ENCODE measurements at places on chromosomes 7 and 10.

GRCh38 chr7:129089521-129090212, 34.8 kb upstream of the TNPO3 start:
- DNase-seq = no peak

GRCh38 chr10:97067716-97068391, 117.9 kb downstream of the SLIT1 start:
- DNase-seq = no peak

DNA sequence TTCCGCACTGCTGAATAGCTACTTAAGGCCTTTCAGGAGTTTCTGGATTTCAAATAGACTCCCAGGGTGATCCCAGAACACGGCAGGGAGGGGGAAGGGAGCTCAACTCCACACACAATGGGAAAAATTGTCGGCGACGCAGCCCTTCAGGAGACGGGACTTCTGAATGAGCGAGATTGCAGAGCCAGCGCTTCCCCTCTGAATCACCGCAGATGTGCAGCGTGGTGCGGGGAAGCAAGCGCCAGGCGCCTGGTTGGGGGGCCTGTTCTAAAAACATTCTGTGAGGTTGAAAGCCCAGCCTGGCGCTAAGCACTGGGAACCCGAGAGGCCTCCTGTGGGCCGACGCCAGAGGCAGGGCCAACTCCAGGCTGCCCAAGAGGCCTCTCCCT, 163.3 kb downstream of the MAD1L1 start:
- no peak for DNase-seq

DNA sequence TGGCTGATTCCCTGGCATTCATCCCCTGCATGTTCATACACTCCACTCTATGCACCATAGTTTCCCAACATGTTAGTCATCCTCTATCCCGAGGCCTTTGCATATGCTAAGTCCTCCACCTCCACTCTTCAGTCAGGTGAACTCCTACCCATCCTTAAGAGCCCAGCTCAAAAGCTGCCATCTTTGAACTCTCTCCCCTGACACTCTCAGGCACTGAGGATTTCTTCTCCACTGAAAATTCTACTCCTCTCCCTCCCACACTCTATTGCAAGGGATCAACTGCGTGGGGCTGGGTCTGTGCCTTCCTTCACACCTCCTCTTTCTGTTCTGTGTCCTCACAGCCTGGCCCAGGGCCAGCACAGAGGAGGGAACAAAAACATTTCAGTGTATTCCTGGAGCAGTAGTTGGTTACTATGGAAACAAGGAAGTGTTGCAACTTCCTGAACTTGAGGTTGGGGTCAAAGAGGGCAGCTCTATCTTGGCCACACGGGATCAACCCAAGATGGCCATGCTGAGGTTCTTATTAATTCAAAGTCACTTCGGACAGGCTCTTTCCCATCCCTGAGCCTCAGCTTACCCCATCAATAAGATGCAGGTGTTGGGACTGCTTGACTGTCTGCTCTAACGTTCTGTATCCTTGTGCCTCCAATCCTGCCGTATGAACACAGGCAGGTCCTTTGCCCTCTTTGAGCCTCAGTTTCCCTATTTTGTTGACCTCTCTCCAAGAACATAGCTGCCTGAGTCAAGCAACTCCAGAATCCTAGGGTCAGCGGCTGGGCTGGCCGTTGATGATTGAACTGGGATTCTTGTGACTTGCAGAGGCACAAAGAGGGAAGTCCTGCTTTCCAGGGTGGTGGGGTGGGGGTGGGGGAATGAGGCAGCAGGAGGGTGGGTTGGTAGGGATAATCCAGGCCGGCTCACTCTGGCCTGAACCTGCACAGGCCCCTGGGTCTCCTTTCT, 15.5 kb downstream of the ZMIZ1 start:
- peak; percentile 98 for DNase-seq

DNA sequence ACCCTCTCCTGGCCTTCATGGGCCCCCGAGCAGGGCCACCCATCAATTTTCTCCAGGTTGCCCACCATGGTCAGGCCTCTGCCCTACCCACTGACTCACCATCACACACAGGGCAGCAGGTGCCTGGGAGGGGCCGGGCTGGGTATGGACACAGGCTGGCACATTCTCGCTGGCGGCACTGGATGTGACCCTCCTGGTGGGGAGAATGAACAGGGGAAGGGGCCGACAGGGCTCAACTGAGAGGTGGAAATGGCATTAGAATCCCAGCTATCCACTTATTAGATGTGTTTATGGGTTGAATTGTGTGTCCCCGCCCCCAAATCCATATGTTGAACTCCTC, 16.4 kb downstream of the KCP start:
- no peak for DNase-seq

- DNase-seq = no peak
Measured at GRCh38 chr7:33804140-33804660, 101.1 kb upstream of the BMPER start.

GRCh38 chr10:17081431-17081830, 48.2 kb downstream of the CUBN start:
- no peak for DNase-seq

DNA sequence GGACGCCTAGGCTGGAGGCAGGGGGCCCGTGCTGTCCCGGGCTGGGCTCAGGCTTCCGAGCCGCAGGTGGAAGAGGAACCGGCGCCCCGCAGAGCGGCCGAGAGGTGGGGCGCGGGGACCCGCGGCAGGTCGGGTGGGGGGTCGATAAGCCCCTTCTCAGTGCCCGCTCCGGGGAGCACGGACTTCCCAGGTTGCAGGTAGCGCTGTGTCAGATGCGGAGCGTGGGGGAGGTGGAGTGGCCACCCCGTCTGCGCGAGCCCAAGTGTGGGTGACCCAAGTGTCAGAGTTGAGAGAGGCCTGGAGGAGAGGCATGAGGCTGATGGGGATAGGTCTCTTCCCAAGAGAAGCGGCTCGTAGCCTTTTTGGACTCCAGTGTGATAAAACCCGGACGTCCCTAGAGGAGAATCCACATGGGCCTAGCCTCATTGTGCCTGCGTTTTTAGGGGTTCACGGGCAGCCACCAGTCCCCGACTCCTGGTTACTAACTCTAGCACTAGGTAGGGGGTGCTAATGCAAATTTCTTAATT, 580 bp downstream of the EEPD1 start:
- no peak for DNase-seq

DNA sequence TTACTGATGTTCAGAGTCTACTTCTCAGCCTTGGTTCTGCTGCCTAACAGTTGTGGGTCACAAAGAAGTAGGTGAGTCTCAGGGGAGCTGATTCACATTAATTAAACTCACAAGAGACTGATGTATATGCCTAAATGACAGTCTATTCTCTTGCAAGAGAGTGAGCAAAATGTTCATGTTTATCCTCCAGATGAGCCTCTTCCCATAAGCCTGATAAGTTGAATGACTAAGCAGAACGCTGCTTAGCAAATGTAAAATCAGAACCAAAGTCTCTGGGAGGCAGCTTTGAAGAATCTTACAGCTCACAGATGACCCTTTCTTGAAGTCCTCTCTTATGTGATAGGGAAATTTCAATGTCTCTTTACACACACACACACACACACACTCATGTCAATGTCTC, 1092.2 kb downstream of the TYW1 start:
- DNase-seq = no peak

- DNase-seq = no peak
Measured at GRCh38 chr7:137832382-137832781, 14.4 kb downstream of the DGKI start.

DNA sequence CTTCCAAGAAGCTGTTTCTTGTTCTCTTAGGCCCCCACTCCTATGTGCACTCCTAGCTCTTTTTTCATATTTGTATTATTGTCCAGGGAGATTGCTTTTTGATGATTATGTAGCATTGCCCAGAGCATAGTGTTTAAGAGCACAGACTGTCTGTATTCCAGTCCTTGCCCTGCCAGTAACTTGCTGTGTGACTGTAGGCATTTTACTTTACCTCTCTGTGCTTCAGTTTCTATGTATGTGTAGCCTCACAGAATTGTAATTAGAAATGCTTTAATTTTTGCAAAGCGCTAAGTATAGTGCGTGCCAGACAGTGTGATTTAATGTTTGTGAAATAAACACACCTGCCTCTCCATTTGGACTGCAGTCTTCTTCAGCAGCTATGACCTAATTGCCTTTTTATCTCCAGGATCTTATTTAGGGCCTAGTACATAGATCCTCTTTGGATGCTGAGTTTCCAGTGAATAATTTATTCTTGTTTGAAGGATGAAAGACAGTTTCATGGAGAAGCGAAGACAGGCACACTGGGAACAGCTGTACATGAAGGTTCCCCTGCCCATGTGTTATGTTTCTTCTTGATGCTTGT, 1.4 kb downstream of the SEC23IP start:
- no peak for DNase-seq

DNA sequence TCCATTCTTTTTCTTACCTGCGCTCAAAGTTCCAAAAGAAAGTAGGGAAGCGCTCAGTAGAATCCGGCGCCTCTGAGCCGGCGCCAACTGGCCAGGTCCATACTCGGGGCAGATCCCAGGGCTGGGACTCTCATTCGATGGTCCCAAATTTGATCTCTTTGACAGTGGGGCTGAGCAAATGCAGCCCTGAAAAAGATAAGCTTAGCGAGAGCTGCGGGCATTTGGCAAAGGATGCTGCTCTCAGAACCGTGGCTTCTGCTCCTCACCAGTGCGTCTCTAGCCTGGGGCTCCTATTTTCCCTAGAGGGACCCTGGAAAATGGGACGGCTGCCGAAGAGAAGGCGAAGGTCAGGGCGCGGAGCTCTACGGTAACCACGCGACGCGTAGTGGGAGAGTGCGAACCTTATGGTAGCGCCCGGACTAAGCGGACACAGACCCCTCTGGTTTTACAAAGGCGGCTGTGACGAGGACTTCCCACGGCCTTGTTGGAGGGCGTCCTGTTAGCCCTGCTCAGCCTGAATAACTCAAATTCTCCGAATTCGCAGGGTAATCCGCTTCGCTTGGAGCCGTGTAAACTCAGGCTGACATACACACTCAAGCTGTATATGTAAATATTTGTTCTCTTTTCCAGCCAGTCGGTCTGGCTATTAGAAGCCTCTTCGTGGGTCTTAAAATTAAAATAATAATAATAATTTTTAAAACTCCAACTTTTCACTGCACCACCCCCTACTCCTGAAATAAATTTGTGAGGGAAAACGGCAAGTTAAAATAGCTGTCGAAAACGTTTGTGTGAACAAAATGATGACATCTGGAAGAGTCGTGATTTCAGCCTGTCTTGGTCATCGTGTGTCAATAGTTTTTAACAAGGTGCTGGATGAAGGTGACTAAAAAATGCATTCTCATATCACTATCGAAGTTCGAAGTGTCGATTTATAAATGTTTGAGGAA, 869 bp upstream of the TBX20 start:
- no peak for DNase-seq

GRCh38 chr7:22864301-22864700, 41.7 kb upstream of the TOMM7 start:
- DNase-seq = no peak

DNA sequence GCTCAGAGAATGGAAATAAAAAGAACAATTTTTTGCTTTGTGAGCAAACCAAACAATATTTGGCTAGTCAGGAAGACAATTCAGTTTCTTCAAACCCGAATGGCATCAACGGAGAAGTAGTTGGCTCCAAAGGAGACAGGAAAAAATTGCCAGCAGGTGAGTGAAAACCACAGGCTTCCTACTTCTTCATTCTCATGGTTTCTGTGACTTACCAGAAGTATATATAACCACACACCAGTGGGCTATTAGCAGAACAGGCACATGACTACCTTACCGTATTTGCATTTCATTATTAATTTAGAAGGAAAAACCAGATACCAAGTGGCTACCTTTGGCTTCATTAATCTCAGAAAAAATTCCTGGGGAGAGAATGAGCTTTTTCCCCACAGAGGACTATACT, 8.8 kb downstream of the TDRD1 start:
- DNase-seq = no peak

- no peak for DNase-seq
Measured at GRCh38 chr7:45036317-45036716, 36.3 kb downstream of the CCM2 start.

- no peak for DNase-seq
Measured at GRCh38 chr7:94433224-94433623, 38.5 kb downstream of the COL1A2 start.

DNA sequence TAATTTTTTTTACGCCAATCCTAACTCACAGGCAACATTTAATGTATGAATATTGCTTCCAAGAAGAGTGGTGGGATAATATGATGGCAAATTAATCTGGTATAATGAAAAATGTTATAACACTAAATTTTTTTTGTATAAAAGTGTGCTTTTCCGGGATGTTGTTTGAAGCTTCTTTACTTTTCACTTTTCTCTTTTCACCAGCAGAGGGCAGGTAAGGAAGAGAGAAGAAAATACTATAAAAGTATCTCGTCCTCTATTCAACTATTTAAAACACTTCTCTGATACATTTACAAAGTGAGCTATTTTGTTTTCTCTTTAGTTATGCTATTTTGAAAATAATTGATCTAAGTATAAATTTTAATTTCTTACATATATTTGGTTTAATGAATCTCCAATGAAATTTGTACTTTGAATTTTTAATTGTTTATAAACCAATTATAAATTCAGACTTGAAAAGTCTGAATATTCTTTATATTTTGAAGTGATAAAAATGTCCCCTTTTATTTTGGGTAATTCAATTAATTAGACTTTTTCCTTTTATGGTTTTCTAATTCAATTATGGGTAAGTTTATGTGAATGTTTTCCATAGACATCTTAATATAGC, 20.7 kb upstream of the CFTR start:
- DNase-seq = no peak

DNA sequence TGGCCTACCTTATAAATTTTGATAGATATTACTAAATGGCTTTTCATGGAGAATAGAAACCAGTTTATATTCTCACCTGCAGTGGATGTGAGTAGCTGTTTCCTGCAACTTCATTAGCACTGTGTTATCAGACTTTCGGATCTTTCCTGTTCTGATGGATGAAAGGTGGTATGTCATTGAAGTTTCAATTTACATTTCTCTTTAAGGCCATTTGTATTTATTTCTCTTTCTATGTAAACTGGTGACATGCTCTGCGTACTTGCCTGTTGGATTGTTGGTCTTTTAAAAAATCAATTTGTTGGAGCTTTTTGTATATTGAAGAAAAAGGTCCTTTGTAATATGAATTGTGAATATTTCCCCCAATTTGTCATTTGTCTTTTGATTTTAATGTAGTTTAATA, 95.8 kb upstream of the STRIP2 start:
- no peak for DNase-seq

GRCh38 chr7:49660170-49660783, 113.2 kb upstream of the VWC2 start:
- DNase-seq = no peak

DNA sequence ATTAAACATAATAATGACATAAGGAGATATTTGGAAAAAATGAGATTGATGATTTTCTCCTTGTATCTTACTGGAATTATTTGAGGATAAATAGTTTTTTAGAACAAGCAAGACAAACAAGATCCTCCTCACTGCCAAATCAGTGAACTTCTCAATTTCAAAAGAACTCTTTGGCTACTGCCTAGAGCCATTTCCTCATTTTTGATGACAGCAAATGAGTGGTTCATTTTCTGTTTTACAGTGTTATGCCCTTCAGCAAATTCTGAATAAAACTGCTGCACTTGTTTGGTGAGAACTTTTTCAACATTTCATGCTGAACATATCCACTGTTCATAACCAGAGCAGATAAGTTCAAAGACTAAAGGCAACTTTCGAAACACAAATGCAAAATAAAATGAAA, 42.5 kb upstream of the AHR start:
- no peak for DNase-seq

Measured in tibial nerve (tissue), 4 donors.